Colonic mucosa (tissue), 4 donors: ENCODE measurements at places on chromosomes 3 and 15.

DNA sequence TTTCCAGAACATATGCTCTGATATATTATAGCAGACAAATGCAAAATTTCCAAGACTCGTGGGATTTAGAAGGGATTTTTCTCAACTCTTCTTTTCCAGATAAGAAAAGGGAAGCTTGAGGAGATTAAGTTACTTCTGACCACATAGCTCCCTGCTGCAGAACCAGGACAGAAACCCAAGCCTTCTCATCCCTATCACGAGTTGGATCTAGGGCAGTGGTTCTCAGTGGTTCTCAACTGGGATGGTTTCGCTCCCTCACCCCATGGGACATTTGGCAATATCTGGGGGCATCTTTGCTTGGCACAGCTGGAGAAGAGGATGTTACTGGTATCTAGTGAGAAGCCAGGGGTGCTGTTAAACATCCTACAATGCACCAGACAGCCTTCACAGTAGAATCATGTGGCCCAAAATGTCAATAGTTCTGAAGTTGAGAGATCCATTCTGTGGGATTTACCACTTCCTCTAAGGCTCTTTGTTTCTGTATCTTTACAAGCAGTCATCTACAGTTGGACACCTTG is 64.2 kb downstream of the LIPC start:
- no peak for DNase-seq

DNA sequence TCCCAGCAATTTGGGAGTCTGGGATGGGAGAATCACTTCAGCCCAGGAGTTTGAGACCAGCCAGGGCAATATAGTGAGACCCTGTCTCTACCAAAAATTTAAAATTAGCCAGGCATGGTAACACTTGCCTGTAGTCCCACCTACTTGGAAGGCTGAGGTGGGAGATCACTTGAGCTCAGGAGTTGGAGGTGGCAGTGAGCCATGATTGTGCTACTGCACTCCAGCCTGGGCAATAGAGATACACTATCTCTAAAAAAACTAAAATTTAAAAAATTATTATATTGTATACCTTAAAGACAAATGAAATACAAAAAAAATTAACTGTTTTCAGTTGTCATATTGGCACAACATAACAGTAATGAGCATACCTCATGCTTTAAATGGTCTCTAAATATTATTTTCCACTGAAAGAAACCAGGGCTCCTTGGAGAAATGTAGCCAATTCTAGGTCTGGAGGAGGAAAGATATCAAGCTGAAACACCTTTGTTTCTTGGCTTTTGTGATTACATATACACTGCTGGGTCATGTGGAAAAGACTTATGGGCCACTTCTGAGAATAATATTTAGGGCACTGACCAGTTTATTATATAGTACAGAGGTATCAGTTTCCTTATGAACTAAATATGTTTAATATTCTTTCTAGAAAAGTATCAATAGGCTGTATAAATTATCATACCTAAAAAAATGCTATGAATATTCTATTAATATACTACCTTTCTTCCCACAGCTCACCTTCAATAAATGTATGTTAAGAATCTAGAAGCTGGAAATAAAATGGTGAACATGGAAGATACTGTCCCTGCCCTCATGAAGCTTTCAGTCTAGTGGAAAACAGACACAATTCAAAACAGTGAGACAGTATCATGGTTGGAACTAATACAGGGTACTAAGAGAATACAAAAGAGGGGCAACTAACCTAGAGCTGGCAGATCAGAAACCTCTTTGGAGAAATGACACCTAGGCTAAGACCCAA is 119.5 kb downstream of the TMCC1 start:
- no peak for DNase-seq

GRCh38 chr3:61561374-61562041 is at the start of gene PTPRG:
PTPRG (plus strand) TSS chr3:61561571; CDS start chr3:61562288, 717 bp downstream.
- DNase-seq = peak; percentile 88

- DNase-seq = no peak
These were observed 8.6 kb upstream of the ZNF621 start for GRCh38 chr3:40516201-40516600.

DNA sequence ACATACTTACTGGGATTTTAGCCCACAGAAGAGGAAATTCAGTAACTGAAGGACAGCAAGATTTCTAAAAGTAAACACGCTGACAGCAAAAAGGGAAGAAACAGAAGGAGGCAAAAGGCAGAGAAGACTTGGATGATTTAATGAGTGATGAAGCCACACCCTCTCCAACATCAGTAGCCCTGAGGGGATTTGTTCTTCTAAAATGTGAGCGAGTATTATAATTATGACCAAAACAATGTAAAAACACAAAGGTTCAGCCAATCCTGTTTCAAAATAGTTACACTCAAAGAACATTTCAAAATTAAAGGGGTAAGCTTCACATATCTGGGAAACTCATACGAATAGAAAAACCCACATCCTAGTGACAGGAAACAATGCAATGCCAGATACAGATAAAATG is 25.0 kb downstream of the MCCC1 start:
- no peak for DNase-seq

GRCh38 chr3:85881833-85882393 is 923.1 kb downstream of the CADM2 start:
- no peak for DNase-seq

GRCh38 chr15:51108933-51109550 is 14.3 kb upstream of the TNFAIP8L3 start:
- DNase-seq = no peak

DNA sequence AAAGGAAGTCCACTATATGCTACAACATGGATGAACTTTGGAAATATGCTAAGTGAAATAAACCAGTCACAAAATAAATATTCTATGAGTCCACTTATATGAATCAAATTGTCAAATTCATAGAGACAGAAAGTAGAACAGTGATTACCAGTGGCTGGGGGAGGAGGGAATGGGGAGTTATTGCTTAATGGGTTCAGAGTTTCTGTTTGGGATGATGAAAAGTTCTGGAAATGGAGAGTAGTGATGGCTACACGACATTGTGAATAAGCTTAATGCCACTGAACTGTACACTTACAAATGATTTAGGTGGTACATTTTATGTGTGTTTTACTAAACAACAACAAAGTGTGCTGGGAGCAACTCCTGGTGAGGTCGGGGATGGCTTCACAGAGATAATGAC is 38.1 kb downstream of the HOMER2 start:
- DNase-seq = no peak

- no peak for DNase-seq
These were observed 215.5 kb downstream of the GAP43 start for GRCh38 chr3:115838786-115839185.

DNA sequence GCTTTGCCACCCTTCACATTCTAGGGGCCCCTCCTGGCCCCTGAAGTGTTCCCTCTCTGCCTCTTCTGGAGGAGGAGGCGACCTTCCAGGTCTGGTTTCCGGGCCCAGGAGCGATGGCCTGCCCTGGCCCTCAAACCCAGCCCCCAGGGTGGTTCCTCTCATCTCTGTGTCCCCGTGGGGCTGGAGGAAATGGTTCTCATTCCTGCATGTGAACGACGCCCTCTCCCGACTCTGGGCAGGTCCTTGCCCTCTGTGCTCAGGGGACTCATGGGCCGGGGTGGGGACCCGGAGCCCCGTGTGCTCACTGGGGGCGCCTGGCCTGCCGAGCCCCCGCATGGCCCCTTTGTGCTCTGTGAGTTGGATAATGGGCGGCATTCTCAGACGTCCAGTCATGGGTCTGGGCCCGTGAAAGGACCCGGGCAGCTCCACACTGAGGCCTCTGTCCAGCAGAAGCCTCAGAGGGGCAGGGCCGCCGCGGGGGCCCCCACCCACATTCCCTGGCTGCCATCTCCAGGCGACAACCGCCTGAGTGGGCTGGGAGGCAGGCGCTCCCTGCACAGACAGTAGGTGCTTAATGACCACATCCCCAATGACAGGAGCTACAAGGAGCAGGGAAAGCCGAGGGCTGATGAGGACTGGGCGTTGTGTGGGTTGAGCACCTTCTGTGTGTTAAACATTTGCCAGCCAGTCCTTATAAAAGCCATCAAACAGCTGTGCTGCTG is 5.5 kb upstream of the PLXND1 start:
- DNase-seq = no peak

- no peak for DNase-seq
These were observed 39.1 kb upstream of the SETMAR start for GRCh38 chr3:4264040-4264439.

DNA sequence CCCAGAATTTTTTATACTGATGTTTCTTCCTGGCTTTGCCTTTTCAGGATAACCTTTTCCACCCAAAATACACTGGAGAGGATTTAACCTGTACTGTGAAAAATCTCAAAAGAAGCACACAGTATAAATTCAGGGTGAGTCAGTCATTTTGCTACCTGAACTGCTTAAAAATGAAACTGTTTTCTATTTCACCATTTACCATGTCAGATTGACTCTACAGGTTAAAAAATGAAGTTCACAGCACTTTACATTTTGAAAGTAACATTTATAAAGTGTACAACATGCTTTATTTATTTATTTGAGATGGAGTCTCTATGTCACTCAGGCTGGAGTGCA is 115.2 kb downstream of the GHSR start:
- no peak for DNase-seq

GRCh38 chr15:75029378-75030022 is 6.1 kb downstream of the PPCDC start:
- DNase-seq = peak; percentile 96

DNA sequence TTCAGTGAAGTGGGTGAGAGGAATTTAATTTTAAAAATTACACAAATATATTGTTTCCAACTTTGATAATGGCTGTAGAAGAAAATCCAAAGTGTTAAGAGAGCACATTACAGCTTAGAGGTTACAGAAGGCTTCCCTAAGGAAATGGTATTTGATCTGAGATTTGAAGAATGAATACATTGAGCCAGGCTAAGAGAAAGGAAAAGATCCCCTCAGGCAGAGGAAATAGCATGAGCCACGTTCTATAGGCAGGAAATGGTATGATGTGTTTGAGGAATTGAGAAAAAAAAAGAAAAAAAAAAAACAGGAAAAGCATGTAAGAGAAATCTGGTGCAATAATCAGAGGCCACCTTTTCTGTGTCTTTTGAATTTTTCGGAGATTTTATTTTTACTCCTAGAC is 48.6 kb downstream of the UNC13C start:
- DNase-seq = no peak

GRCh38 chr3:172071780-172072330 is 32.5 kb downstream of the FNDC3B start:
- DNase-seq = no peak

DNA sequence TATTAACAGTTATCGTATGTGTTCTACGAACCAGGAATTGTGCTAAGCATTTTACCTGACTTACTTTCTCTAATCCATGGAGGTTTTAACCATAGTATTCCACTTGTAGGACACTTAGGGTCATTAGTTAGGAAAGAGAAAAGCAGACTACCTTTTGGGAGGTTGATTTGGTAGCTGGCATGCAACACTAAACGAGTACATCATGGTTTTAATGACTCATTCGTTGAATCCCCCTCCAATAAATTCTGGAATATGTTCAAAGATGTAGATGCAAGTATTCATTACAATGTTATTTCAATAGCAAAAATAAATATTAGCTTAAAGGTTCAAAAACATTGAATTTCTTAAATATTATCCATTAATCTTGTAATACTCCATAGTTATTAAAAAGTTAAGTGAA is 162.5 kb downstream of the FMN1 start:
- no peak for DNase-seq

DNA sequence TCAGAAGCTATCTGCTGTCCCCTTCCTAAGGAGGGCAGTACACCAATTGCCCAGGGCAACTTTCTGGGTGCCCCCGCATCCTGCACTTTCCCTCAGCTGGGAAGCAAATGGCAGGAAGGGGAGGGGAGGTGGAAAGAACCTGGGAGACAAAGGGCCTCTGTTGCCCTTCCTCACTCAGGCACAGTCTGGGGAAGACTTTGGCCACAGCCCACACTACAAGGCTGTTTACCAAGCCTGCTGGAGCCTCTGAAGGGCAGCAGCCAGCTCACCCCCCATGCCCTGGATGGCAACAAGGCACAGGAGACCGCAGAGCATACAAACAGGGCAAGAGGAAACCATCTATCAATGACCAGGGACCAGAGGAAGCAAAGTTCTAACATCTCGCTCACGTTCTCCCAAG is 42.4 kb downstream of the ARRDC4 start:
- no peak for DNase-seq

DNA sequence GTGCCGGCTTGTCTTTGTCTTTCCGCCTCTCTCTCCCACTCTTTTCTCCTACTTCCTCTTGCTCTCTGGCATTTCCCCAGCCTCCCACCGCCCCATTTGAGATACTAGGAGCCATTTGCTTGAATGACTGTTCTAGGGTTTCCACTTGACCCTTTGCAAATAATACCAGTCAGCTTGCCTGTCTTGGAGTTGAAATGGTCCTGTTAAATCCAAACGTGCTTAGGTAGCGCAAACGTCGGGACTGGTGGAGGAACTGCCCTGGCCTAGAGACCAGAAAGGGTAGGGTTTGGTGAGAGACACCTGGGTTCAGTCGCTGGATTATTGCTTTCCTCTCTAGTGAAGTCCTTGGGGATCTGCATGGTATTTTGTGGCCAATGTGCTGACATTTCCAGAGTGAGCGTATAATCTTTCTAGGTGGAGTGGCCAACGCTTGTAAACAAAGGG is 10.6 kb downstream of the ZIC1 start:
- DNase-seq = no peak

GRCh38 chr15:39427705-39428104 is 153.2 kb upstream of the THBS1 start:
- DNase-seq = no peak

- DNase-seq = no peak
These were observed 51.2 kb downstream of the SLC25A26 start for GRCh38 chr3:66272016-66272415.

DNA sequence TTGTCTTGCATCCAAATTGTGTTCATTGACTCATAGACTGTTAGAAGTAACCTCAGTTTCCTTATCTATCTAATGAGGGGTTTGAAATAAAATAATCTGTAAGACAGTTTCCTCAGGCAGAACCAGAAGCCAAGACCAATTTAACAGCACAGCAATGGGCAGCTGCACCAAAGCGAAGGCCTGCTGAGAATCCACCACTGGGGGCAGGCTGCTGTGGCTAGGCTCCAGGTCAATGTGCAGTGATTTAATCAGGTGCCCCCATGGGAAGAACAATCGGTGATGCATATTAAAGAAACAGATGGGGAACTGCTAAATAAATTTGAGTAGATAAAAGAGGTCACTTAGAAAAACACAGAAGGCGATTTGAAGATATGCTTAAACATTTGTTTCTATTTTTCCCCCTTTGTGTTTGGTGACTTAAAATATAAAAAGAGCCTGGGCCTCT is 28.0 kb upstream of the TMOD3 start:
- DNase-seq = no peak

- no peak for DNase-seq
These were observed 149.1 kb downstream of the TJP1 start for GRCh38 chr15:29672923-29673809.

DNA sequence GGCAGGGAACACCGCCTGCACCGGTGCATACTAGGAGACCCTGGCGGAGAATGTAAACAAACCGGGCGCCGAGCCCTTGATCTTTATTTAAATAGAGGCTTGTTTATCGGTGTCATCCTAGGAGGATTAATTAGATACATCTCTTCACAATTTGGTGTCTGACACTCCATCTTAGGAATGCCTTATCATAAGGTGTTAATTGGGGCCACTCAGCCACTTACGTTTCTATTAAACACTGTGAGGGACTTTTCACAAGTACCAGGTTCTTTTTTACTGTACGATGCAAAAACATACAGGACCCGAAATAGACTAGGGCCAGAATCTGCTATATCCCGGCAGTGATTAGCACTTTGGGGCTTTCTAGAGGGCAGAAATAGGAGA is 8.0 kb downstream of the EOMES start:
- DNase-seq = no peak

- no peak for DNase-seq
These were observed 20.0 kb downstream of the MBNL1 start for GRCh38 chr3:152288681-152289080.
